Mesenteric fat pad (tissue), 1 donor: ENCODE measurements at places on chromosomes 4 and X. TPM values are rescaled to one million over a fixed set of nuclear protein-coding genes. Genes with fewer than 3 reads are reported as not detected.
A peak's percentile ranks its signal among the peaks of the same experiment; 100 is the strongest.

DNA sequence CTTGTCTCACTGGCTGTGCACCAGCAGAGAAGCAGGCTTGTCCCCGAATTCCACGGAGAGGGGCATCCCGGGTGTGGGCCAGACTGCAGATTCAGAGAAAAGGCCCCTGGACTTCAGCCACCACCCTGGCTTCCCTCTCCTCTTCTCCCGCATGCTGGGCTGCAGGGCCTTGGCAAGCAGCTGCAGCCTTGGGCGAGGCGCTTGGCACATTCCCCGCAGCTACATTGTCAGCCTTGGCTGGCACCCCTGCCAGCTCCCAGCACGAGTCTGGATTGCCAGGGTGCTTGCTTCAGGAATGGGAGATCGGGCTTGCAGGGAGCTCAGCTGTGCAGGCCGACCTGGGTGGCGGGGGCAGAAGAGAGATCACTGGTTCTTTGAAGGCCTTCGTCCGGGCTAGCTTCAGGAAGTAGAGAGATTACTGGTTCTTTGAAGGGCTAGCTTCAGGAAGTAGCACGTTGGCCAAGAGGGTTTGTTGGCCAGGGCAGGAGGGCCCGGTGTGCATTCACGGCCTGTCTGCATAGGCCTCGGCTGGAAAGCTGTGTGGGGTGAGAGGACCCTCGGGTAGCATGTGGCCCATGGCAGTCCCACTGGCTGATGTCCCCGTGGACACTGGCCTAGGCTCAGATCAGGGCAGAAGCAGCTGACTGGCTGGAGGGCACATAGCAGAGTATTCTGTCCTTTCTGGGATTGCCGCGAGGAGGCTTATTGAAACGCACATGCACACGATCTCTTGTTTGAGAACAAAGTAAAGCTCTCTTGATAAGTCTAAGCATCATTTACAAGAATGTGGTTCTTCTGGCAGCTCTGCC, 2.7 kb downstream of the ABCD1 start:
- DNase-seq: peak; percentile 88

DNA sequence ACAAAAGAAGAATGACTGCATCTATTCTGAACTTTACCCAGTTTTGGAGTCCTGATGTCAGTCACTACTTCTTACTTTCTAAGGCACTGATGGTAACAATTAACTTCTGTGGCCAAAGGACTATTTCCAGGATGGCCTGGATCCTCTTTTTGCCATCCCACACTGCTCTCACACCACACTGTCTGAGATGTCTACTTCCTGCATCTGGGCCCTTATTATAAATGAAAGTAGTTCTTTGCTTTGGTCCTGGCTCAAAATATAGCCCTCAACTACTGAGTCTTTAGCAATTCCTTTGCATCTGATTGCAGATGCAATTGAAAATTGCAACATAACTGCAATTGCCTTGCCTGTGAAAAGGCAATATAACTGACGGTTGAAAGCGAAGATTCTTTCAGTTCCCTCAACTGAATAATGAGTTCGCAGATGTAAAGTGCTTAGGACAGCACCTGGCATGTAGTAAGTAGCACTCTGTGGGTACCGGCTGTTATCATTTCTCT, 44.2 kb downstream of the COQ2 start:
- no peak for DNase-seq

Gene TRO
- 3.9 TPM for total RNA-seq

- no peak for DNase-seq
Measured at GRCh38 chrX:128518508-128518907, 466.3 kb upstream of the ACTRT1 start.

Gene FRG2
- not detected for total RNA-seq
